ENCODE measurements at places on chromosomes 3 and 15.

DNA sequence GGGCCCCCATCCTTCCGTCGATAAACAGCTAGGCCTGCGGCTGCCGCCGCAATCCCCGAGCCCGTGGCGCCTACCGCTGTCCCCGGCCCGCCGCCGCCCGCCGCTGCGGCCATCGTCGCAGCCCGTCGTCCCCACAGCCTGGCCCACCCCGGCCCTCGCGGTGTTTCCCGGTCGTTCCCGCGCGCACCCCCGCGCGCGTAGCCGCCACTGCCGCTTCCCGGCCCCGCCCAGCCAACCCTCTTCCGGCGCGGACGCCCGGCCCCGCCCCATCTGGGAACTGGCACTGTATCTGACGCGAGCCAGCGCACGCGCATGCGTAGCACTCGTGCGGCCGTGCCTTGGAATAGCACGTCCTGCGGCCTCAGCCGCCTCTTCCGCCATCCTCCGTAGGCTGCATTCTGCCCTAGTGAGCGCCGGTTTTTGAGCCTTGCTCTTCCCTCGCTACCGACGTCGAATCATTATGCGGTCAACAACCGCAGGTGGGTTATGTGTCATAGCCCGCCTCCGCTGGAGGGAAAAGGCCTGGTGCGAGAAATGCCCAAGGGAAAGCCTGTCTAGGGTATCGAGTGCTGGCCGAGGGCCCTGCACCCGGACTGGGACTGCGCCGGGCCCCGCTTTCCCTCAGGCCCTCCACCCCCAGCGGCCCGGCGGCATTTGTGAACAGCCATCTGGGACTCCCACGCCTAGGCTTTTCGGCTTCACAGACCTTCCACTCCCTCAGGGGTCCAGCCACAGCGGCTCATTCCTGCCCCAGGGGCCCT is at the start of gene SMARCC1:
TSS of gene SMARCC1 (minus strand) at position 209 of the 761 bp plus-strand sequence. CDS start at position 113, 96 bp downstream.
- DNase-seq: peak; percentile 93

GRCh38 chr3:133158686-133159085 is 120.5 kb downstream of the TMEM108 start:
- DNase-seq: no peak

- DNase-seq: no peak
These were observed 39.4 kb upstream of the HACD2 start for GRCh38 chr3:123624302-123624701.

- no peak for DNase-seq
These were observed 58.1 kb upstream of the AGBL1 start for GRCh38 chr15:86021281-86022264.

DNA sequence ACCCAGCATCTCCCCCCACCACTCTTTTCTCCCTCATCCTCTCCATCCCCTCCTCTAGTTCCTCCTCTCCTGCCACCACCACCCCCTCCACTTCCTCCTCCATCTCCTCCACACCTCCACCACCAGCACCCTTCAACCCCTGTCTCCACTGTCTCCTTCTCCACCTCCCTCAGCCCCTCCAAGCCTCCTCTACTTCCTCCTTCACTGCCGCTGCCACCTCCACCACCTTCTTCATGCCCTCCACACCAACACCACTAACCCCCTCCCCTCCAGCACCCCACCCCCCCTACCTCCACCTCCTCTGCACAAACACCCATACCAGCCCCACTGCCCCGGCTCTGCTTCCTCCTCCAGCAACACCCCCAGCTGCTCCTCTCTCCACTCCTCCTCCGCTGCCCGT is 88.0 kb downstream of the HES1 start:
- DNase-seq: no peak

- DNase-seq: no peak
These were observed 22.4 kb downstream of the LYZL4 start for GRCh38 chr3:42387802-42388651.

DNA sequence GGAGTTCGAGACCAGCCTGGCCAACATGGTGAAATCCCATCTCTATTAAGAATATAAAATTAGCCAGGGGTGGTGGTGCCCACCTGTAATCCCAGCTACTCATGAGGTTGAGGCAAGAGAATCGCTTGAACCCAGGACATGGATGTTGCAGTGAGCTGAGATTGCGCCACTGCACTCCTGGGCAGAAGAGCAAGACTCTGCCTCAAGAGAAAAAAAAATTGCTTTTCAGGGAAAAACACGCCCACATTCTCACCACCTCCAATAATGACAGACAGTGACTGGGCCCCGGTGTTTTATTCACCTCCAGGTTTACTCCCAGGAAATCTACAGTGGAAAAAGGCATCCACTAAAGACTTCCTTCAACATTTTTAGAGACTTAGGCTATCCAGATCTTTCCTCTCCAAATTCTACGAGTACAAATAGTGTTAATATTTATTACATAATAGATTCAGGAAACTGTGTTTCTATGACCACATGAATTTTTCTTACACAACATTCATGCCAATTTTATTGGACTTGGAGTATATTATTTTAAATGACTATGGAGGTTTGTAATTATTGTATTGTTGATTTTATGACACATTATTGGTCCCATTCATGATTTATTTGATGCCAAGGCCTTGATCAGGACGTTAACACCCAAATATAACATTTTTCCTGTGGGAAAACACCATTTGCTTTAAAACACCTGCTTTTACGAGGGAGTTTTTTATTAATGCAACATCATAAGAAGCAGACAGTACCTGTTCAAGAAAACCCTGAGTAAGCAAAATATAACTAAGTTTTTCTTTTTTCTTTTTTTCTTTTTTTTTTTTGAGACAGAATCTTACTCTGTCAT is 26.6 kb downstream of the IGF2BP2 start:
- no peak for DNase-seq

DNA sequence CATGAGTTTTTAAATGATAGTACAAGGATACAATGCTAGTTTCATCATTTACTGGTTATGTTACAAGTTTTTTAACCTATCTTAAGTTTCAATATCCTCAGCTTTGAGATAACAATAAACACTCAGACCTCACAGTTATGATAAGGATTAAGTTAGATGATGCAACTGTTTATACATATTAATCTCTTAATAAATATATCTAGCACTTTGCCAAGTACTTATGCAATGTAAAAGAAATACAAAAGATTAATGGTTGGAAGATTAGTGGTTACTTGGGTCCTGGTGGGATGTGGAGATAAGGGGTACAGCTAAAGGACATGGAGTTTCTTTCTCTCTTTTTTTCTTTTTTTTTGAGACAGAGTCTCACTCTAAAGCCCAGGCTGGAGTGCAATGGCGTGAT is 12.0 kb downstream of the SPPL2A start:
- no peak for DNase-seq

GRCh38 chr3:9146367-9147071 is 102.9 kb downstream of the SRGAP3 start:
- no peak for DNase-seq

DNA sequence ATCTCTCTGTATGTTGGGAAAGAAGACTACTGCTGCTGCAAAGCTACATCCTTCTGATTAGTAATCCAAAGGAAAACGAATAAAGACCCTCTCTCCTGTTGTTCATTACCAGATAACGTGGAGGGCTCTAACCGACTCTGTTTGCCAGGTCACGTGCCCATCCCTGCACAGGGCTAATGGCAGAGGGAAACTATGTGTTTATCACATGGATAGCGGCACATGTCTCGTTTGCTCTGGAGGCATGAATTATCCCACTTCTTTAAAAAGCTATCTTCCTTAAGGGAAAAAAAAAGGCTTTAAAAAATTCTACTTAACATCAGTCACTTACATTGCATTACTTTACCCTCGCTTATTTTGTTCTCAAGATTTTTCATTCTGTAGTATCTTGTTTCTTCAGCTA is 32.9 kb upstream of the APEH start:
- no peak for DNase-seq

DNA sequence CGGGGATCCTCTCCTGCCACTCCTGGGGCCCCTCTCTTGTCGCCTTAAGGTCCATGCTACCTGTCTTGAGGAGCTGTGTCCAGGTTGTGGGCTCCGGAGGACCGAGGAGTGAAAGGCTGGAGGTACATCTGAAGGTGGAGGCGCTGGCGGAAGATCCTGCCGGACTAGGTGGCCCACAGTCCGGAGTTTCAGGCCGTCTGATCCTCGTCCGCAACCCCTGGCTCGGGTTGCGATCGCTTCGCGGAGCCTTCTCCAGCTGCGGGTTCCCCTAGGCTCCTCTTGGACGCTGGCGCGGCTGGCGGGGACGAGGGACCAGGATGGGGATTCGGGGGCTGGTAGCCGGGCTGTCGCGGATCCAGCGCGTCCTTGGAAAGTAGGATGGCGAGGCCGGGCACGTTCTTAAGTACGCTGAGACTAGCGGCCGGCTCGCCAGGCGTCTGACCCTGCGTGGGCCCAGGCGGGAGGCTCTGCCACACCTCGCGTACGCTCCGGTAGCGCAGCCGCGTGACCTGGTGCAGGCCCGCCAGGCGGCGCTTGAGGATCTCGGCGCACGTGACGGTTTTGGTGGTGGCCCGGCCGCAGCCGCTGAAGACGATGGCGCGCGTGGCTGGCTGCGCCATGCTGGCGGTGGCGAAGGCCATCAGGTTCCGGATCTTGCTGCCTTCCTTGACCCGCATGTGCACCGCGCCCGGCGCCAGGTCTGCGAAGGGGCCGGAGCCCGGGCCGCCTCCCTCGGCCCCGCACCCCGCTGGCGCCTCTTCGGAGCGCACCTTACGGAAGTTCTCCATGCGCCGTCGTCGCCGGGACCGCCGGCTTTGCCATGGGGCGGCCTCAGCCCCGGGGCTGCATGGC is 550 bp downstream of the RPP25 start:
- peak; percentile 37 for DNase-seq

DNA sequence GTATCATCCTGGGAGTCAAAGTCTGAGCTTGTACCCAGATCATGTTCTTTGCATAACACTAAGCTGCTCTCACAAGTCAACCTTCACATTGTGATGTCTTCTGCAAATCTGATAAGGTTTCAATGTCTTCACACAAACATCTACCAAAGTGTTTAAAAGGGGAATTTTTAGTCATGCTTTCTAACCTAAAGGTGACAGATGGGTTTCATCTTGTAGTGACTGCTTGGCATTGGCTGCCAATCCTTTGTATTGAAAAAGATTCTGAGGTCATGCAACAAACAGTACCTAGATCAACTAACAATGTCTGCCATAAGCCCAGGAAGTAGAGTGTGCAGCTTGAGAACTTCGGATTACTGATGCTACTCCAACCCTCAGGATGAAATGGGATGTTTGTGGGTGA is 43.6 kb upstream of the DIPK2A start:
- no peak for DNase-seq
